ENCODE measurements at places on chromosomes 16 and 17.

DNA sequence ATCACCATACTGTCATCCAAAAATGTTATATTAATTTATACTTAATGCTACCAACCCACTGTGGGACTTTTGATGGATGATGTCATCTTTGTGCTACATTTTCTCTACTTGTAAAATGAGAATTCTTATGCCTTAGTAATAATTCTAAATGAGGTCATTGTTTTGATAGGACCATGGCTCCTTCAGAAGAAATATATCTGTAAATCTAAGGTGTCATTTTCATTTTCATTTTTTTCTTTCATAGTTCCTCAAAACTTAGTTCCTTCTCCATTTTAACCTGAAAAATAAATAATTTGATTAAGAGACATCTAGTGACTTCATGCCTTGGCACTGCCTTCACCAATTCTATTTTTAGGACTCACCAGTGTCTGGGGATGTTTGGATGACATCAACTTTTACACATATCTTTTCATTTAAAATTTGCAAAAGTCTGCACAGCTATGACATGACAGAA lies 48.7 kb downstream of the GPRC5B start:
- DNase-seq: no peak

DNA sequence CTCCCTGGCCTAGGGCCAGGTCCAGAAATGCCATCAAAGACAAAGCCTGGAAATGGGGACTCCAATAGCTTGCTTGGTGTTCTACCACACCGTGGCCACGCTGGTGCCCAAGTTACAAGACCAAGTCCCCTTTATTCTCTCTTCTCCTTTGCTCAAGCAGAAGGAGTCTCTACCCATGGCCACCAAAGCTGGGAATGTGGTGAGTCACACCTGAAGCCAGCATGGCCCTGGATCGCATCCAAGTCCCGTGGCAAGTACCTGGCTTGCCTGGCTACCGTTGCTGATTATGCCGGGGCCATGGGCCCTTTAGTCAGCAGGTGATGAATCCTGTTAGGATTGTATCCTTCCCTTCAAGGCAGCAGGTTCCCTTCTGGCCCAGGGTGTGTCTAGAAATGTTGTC lies 260.0 kb downstream of the HAPSTR1 start:
- no peak for DNase-seq

DNA sequence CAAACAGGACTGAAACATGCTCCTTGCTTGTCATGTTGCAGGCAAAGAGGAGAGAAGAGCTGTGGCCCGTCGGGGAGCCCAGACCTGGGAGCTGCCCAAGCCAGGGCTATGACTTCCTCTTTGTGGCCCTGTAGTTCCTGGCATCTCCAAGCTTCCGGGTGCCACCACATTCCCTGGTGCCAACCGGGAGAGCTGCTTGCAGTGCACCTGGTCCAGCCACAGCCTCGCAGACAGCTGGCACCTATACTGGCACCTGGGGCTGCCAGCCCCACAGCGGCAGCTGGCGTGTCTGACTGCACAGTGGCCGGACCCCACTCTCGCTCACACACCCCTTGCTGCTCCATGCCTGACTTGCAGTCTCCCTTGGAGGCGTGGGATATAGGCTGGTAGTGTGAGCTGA lies 37.1 kb upstream of the FOXJ1 start:
- no peak for DNase-seq

DNA sequence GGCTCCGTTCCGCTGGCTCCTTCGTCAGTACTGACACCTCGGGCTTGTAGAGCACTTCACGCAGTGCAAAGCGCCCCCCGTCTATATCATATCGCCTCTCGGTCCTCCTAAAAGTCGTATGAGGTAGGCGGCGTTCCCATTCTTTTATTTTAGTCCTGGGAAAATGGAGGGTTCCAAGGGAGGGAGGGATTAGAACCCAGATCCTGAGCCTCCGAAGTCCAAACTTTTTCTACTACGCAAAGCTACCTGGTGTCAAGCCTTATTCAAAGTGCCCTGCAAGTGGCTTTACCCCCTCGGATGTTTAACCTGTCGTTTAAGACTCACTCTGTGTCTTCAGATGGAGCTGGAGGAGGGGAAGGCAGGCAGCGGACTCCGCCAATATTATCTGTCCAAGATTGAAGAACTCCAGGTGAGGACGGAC lies 348 bp upstream of the FTSJ3 start:
- DNase-seq: no peak

DNA sequence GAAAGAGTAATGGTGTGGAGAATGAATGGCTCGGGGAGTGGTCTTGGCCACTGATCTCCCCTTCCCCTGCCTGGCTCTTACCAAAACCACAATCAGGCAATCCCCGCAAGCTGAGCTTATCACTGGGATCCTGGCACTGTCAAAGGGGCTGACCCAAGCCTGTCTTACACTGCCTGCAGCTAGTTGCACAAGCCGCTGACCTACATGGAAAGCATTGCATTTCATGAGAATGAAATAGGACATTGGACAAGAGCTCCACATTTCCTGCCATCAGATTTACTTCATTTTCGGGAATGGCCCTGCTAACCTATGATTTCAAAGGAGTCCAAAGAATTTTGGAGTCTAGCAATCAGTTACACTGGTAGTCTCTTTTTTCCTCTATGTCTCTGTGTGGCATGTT lies 146.4 kb downstream of the PCTP start:
- no peak for DNase-seq

All from NCI-H1105 (cell line).